ENCODE measurements at places on chromosomes 6 and 20.

DNA sequence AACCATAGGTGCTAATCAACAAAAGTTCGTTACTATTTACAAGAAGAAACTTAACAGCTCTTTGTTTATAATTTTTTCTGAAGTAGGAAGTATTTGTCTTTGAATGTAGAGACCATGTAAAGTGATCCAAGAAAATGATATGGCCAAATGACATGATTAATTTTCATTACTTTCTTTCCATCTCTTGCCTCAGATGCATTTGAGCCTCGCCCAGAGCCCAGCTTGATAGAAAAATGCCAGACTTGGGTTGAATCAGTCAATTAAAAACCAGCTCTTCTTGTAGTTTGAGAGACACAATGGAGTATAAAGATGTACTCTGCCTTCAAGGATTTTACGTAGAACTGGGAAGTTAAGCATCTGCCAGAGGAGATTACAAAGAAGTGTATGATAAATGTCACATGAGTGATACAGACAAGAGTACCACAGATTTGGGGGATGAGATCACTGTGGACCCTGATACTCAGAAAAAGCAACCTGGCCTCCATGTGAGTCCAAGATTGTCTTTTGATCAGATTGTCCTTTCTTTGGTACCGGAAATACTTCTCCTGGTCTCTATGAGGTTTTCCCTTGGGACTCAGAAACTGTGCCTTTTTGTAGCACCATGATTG is 92.5 kb upstream of the SUPT3H start:
- DNase-seq, result no peak

- no peak for DNase-seq
Observed at GRCh38 chr20:17757496-17757895, 57.7 kb downstream of the BANF2 start.

DNA sequence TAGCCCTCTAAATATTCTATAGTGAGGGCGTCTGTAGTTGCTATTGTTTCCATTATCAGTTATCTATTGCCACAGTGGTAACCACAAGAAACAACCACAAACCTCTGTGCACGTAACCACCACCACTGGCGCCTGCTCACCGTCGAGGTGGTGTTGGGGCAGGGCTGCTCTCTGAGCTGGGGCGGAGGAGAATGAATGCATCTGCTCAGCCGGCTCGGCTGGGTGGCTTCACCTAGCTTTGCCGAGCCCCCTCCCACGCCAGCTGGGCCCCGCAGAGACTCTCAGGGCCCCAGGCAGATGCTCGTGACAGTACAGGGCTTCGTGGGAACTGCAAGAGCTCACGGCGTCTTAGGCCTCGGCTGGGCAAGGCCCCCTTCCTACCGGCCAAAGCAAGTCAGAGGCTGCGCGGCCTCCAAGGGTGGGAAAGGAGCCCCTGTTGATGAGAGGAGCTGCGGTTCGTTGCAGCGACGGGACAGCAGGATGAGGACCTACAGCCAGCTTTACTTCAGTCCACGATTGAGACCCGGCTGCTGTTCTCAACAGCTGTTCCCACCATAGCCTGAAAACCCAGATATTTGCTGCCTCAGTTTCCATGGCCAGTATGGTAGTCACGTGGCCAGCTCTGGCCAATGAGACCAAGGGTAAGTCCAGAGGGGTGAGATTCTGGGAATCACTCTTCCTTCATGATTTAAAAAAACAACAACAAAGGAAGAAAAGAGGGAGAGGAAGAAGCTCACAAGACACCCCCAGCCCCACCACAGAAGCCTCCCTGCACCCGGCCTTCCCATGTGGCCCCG is 120.2 kb upstream of the AFDN start:
- DNase-seq, result peak; percentile 20

GRCh38 chr20:22630701-22631100 is 46.3 kb upstream of the FOXA2 start:
- DNase-seq, result no peak

- DNase-seq, result no peak
Observed at GRCh38 chr6:23754197-23754596, 371.8 kb upstream of the NRSN1 start.

GRCh38 chr6:69887714-69888345 is 21.5 kb downstream of the COL19A1 start:
- no peak for DNase-seq

- DNase-seq, result no peak
Observed at GRCh38 chr6:141153563-141153962, 979.2 kb upstream of the GJE1 start.

DNA sequence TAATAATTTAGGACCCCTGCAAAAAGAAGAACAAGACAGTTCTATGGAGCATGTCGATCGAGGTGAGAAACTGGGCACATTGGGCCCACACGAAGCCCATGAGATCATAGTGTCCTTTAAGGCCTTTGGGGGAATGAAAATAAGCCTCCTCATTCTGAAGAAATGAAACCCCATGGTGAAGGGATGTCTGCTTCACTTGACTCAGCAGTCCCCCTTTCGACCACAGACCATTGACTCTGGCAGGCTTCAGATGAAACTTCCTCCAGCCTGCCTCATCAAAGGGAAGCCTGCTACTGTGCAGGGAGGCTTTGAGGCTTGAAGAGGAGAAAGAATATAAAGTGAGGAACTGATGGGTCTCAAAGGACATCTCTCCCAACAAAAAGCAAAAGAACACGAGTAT is 144.2 kb upstream of the FBXL4 start:
- DNase-seq, result no peak

- DNase-seq, result no peak
Observed at GRCh38 chr6:98578016-98578415, 256.4 kb upstream of the POU3F2 start.

DNA sequence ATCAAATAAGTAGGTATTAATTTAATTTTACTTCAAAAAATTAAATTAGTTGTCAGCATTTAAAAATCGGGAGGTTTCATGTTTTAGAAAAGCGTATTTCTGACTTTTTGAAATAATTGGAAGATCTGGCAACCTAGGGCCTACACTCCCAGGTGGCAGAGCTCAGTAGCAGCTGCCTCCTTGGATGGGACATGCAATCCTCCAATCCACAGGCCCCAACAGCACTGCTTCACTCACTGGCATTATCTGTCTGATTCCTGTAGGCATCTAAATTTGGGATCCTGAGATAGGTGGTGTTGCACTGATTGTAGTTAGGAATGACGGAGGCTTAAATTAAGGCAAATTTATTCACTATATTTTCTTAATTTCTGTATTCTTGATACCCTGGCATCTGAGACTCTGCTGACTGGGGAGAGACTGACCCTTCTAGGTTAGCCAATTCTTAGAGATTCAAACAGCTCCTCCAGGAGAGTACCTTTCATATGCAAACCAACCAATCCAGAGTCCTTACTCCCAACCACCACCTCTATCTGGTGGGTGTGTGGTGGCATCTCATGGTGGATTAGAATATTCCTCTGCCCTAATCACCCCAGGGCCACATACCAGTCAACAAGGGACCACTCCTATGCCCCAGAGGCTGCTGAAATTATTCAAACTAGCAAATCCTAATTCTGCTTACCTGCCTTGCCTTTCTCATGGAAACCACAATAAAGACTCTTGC is 146.6 kb upstream of the GLP1R start:
- DNase-seq, result no peak

DNA sequence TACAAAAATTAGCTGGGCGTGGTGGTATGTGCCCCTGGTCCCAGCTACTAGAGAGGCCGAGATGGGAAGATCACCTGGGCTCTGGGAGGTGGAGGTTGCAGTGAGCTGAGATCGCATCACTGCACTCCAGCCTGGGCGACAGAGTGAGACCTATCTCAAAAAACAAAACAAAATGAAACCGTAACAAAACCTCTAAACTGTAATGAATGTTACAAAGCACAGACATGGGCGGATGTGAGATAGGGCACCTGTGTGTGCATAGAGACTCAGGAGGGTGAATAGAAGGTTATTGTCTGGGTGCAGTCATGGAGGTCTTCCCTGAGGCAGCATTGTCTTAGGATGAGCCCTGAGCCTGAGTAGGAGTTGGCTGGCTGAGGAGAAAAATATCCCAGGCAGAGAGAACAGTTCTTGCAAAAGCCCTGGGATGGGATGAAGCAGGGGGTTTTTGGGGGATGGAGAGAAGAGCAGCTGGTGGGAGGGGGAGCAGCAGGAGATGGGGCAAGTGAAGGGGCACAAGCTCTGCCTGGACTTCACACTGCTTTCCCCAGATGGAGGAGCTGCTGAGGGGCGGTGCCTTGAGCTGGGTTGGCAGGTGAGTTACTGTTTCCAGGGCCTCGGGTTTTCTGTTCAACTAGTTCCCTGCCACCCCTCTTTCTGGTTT is 5.2 kb downstream of the BCAS4 start:
- no peak for DNase-seq

DNA sequence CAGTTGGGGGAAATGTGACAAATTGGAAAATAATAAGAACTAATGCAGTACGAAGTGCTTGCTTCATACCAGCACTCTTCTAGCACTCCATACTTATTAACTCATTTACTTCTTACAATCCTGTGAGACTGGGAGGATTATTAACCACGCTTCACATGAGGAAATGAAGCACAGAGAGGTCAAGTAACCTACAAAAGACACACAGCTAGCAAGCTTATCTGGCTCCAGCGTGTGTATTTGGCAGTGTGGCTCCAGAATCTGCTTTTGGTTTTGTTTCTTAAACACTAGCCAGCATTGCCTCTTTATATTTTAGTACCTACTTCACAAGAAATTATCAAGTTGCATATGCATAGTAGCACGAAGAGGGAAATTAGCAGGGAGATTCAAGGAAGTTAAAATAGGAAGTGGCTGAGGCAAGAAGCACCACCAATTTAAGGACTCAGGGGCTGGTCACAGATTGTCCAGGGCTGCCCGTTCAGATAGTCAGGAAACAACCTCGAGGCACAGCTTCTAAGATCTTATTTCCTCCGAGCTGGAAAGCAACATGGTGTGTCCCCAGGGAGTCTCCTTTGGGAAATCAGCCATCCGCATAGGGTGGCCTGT is 302.7 kb upstream of the PRDM1 start:
- no peak for DNase-seq

- no peak for DNase-seq
Observed at GRCh38 chr20:54872440-54872839, 397.0 kb downstream of the DOK5 start.

- peak; percentile 72 for DNase-seq
Observed at GRCh38 chr6:166419286-166419685, 36.5 kb upstream of the MPC1 start.

DNA sequence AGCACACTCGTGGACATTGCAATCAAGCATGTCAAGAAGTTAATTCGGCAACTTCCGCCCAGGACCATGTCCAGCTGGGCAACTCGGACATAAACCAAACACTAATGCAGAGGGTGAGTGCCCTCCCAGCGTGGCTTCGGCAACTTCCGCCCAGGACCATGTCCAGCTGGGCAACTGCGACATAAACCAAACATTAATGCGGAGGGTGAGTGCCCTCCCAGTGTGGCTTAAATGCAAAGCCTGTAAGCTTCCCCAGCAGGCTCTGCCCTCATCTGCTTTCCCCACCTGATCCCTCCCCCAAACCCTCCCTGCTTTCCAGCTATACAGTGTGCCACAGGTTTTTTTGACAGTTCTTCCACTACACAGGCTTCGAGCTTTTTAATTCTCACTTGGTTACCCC is 143.4 kb downstream of the PXDC1 start:
- DNase-seq, result no peak

DNA sequence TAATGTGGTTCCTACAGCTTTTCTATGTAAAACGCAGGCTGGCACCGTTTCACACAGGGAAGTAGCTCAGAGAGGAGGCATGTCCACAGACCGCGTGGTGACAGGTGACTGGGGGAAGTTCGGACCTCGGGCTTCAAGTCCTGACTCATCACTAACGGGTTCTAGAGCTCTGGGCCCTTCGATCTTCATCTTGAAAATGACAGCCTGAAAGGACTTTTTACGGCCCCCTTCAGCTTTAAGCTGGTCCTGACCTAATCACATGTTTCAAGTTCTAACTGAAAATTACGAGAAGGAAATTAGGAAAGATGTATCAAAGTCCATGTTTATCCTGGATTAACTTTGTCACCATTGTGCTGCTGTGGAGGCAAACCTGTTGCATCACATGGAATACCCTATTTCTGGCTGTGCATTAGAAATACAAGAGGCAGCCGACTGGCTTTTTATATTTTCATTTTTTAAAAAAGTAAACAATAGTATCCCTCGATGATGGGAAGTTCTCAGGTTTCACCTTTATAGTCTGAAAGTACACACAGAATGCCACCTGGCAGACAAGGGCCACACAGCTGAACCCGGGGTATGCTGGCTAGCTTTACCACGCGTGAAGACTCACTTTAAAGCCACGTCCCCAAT is 2.0 kb downstream of the MAN1A1 start:
- DNase-seq, result peak; percentile 13

- no peak for DNase-seq
Observed at GRCh38 chr6:135869857-135870256, 18.4 kb downstream of the PDE7B start.

DNA sequence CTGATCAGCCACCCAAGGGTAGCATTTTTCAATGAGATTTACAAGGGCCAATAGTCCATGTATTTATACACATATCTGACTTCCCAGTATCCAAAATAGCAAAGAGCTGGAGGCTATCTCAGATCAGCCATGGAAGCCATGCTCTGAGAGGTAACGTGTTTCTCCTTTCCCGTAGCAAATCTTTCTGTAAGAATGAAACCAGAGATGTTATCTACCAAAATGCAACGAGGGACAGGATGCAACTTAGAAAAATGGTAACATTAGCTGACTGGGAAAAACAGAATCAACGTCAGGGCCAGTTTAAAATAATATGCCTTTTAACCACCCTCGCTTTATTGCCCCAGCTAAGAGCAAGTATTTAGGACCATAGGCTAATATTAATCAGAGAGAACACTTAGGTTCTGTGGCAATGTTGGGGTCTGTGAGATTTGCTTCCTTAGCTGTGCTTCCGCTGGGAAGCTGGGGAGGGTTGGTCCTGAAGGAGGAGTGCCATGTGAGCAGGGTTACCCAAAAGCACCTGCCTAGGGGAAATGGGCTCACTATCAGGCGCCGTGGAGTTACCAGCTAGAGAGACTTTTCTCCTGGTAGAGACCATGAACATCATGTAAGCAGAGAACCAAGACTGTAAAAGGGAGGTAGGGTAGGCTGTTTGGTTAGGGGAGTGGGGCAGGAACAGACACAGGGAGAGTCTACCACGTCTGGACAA is 1.2 kb downstream of the ZNF831 start:
- no peak for DNase-seq

DNA sequence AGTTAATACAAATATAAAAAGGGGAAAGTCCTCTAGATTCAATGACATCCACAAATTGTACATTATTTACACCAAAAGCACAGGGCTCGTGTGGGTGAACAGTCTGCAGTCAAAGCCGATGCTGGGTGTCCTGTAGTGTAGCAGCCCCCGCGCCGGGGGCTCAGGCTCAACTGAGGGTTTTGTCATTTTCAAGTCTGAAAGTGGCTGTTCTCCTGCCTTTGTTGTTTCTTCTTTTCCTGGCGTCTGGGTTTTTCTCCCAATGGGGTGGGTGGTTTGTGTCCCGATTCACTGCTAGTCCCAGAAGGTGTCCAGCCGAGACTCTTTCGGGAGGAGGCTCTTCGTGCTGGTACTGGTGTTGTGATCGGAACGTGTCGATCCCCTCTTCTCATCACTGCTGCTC is 146.0 kb downstream of the ZMYND8 start:
- DNase-seq, result no peak
